ENCODE measurements at places on chromosomes 7 and 10.
A peak's percentile ranks its signal among the peaks of the same experiment; 100 is the strongest.

GRCh38 chr10:30420266-30420665 lies 13.7 kb upstream of the MAP3K8 start:
- DNase-seq, result no peak

- no peak for DNase-seq
These were observed 374.8 kb upstream of the AKR1E2 start for GRCh38 chr10:4450981-4451908.

DNA sequence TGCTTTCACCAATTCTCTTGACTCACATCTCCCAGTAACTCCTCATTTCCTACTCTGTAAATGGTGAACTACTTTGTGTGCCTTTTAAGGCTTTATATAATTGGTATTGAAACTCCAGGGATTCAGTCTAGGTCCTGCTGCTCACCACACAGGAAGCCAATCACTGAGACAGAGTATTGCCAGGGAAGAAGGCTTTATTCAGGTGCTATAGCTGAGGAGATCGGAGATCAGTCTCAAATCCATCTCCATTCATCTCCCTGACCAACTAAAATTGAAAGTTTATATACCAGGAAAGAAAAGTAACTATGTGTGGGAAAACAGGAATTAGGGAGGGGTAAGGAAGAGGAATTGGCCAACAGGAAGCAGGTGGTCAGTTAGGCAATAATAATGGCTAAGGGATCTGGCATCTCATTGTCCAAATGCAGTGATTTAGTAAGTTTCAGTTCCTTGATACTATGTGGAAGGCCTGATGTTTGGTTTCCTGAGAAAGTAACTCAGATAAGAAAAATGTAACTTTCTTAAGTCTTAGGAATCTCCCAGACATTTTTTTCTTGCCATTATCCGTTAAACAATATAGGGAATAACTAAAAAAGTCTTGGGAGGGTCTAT lies 10.2 kb upstream of the SDHAF3 start:
- no peak for DNase-seq

DNA sequence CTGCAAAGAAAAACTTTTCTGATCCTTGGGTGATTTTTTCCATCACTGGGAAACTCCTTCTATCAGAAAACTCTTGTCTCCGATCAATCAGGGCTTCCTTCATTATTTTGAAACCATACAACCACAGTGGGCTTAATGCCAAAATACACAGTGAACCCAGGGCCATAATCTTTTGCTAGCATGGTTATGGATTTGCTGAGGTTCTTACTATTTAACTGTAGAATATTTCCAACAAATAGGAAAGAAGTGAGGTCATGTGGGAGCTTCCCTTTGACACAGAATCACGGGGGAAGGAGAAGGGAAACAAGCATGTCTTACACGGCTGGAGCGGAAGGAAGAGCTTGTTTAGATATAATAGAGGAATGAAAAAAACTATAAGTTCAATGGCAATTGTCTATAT lies 1241.7 kb downstream of the REEP3 start:
- no peak for DNase-seq

DNA sequence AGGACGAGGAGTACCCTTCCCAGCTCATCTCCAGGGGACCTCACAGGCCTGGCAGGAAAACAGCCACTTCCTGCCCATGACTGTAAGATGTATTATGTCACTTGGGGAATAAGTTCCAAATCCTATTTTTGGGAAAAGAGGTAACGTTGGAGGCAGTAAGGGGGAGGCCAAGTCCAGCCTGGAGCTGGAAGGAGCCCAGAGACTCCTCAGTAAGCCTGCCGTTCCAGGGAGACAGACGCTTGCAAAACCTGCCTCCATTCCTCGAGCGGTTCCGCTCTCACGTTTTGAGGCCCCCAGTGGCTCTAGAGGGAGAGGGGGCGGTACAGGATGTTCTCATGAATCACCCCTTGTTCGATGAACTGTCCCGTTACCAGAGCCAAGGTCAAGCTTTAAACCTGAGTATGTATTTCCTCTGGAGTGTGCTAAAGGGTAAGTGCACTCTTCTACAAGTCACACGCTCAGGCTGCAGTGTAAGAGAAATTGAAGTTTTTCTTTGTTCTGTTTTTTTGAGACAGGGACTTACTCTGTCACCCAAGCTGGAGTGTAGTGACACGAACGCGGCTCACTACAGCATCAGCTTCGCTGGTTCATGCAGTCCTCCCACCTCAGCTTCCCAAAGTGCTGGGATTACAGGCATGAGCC lies 45.5 kb upstream of the CYTH3 start:
- DNase-seq, result peak; percentile 90

DNA sequence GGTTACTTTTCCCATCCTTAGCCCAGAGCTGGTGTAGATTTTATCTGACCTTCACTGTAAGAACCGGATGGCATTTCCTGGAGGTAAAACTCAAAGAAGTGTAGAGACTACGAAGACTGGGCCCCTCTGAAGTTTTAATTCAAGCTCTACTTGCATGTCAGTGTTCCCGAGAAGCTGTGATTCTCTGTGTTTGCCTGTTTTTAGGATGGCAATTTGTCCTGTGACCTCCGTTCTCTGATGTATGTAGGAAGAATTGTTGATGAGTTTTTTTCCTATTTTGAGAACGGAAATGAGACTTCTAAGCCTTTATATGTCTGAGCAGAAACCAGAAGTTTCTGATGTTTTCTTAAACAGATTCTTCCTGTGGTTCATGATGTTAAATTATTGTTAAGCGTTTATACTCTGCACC lies 94.1 kb downstream of the CDCA7L start:
- no peak for DNase-seq

DNA sequence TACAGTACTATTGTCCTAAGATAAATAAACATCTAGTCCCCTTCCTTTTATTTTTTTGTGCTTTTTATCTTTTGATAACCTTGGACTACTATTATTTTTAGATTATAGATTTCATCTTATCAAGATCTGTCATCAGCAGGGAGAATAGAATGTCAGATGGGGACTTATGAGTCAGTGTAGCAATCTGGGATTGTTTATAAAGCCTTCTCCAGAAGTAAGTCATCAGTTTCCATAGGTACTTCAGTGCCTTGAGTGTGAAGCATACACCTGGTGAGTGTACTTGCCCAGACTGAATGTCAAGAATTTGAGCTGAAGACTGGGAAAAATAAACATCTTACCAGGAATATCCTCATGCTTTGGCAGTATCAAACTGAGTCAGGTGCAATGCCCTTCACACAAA lies 2.1 kb downstream of the CASD1 start:
- no peak for DNase-seq

GRCh38 chr7:155183655-155184054 lies 113.5 kb downstream of the HTR5A start:
- DNase-seq, result no peak

DNA sequence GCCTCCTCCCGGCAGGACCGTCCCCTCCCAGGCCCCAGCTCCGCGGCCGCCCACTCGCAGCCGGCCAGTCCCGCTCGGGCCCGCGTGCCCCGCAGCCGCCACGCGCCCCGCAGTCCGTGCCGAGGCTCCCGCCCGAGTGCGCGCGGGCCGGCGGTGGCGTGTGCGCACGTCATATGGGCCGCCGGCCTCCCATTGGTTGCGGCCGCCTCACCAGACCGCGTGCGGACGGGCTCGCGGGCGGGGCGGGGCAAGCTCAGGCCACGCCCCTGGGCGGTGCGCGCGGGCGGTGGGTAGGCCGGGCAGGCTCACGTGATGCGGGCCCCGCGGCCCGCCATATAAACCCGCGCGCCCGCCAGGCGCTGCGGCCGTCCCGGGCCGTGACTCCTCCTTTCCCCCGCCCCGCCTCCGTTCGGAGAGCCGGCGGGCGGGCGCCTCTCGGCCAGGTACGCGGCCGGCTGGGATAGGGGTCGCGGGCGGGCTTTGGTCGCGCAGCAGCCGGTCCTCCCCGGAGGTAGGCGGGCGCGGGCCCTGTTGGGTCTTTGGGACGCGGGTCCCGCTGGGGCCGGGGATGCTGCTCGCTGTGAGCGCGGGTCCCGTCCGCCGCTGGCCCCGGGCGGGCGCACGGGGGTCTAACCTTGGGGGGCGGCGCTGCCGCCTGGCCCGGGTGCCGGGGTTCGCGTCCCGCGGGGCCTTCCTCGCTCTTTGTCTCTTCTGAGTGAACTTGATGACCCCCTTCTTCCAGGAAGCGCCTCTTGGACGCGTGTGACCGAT lies at the start of gene INSIG1:
Gene INSIG1, plus strand, starts transcription at position 362 of the 771 bp plus-strand sequence. Its CDS starts 408 bp downstream, at position 770.
- peak; percentile 95 for DNase-seq

GRCh38 chr7:137388916-137389315 lies 45.4 kb upstream of the PTN start:
- no peak for DNase-seq

GRCh38 chr7:106657085-106657991 lies 3.6 kb downstream of the CCDC71L start:
- DNase-seq, result no peak

Measured in psoas muscle (tissue), 8 donors.